ENCODE measurements at places on chromosomes 5 and 9.
A peak's percentile ranks its signal among the peaks of the same experiment; 100 is the strongest.

DNA sequence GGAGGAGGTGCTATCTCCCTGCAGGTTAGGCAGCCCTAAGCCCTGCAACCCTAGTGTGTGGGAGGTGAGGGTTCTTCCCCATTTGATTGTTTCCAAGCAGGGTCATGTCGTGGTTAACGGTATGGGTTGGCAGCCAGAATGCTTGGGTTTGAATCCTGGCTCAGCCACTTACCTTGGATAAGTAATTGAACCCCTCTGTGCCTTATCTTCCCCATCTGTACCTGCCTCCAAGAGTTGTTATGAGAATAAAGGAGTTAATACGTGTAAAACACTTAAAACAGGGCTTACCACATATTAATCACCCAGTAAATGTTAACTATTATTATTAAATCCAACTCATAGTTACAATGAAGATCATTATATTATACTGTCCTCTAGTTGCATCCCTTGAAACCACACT, 52.2 kb upstream of the SPATA31E1 start:
- no peak for DNase-seq

- DNase-seq: no peak
Observed at GRCh38 chr5:378301-378891, 56.9 kb downstream of the AHRR start.

GRCh38 chr5:177489119-177489716, 8.2 kb downstream of the PDLIM7 start:
- no peak for DNase-seq

DNA sequence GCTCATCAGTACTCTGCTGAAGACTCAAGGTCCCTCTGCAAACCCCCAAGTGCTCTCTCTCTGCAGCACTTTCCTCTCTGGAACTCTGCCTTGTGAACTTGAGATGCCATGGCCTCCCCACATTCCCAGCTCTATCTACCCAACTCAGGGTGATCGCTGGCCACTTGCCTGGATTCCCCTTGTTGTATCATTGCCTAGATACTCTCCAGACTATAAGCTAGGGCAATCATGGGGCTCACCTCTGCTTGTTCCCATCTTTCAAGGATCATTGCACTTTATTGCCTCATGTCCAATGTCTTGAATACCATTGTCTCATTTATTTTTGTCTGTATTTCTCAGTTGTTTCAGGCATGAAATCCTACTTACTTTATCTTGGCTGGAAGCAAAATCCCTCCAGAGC, 144.1 kb downstream of the PLPPR1 start:
- no peak for DNase-seq

- no peak for DNase-seq
Observed at GRCh38 chr9:137294681-137295237, 7.3 kb downstream of the NRARP start.

DNA sequence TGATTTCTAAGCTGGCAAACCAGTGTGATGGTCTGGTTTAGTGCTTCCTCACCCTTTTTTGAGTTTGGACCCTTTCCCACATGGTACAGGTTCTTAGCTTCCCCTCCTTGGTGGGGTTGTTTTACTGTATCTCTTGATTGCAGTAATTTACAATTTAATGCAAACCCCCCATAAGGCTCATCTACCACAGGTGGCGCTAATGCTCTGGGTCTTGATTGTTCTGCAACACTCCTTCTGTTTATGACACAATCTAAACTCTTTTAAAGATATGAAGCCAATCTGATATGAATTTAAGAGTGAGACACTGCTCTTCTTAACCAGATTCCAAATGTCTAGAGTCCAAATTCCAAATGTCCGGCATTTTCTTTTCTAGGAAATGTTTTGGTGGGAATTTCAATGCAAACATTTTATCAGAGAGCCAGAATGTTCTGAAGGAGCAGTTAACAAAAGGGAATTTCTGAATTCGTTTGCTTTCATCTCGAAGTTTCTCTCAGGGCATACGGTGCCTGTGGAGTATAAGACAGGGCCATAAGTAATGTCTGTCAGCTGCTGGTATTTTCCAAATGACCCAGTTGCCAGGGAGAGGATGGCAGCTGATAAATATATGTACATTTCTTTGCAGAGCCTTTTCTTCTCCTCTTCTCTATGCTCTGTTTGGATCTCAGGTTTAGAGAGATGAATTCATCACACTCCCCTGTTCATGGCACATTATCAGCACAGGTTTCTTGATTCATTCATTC, 246.8 kb downstream of the ARHGAP26 start:
- peak; percentile 58 for DNase-seq

GRCh38 chr5:157571357-157571827, 4.2 kb downstream of the ADAM19 start:
- peak; percentile 32 for DNase-seq

- no peak for DNase-seq
Observed at GRCh38 chr5:98454904-98455303, 318.6 kb upstream of the RGMB start.

GRCh38 chr9:136470356-136470755, 12.5 kb downstream of the SEC16A start:
- no peak for DNase-seq

- DNase-seq: no peak
Observed at GRCh38 chr9:109281518-109281917, 39.3 kb downstream of the EPB41L4B start.

DNA sequence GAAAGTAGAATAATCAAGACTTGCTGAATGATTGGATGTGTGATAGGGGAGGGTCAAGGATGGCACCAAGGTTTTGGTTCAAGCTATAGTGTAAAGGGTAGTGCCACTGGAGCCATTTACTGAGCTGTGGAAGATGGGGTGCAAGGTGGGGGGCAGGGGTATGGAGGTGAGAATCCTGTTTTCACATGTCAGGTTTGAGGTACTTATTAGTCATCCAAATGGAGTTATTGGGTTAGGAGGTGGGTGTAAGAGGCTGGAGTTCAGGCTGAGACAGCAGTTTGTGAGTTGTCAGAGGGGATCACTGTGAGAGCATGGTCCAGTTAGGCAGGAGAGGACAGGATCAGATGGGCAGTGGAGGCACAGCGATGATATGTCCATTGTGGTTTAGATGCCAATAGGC, 8.9 kb downstream of the PCBD2 start:
- DNase-seq: no peak

- DNase-seq: no peak
Observed at GRCh38 chr9:136290508-136291000, 13.3 kb downstream of the CCDC187 start.

DNA sequence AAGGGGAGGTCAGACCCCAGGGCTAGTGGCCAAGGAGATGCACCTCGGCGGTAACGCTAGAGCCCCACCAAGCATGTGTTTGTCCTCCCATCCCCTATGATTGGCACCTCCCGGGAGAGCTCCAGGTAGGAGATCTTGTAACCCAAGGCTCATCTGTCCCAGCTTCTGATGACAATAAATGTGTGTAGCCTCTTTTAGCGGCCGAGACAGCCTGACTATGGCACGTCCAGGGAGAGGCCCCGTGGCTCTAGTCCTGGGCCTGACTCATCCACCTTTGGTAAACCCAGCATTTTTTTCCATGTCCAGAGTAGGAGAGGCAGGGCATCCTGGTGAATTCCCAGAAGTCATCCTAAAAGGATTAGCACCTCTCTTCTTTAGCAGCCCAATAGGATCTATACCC, 39.2 kb downstream of the IRF1 start:
- no peak for DNase-seq

GRCh38 chr9:132876849-132877248, 1.2 kb downstream of the AK8 start:
- DNase-seq: no peak

GRCh38 chr5:169410996-169411783, 110.3 kb upstream of the SLIT3 start:
- no peak for DNase-seq

GRCh38 chr5:43627028-43627427, 24.0 kb downstream of the NNT start:
- no peak for DNase-seq

DNA sequence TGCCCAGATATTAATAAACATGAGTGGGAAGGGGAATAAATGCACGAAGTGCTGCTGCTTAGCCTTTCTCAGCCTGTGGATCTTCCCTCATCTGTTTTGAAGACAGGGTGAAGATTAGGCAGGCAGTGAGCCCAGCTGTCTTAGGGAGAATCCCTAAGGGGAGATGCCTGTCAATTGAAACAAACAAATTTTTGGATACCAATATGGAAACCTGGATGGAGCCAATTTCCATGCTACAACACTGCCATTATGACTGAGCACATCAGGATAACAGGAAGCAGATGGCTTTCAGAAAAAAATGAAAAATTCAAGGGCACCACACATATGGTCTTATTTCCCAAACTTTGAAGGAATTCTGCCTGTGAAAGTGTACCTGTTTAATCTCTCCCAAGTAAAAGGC, 80.3 kb downstream of the HMHB1 start:
- DNase-seq: no peak

GRCh38 chr9:107131108-107131799, 151.8 kb upstream of the RAD23B start:
- no peak for DNase-seq

DNA sequence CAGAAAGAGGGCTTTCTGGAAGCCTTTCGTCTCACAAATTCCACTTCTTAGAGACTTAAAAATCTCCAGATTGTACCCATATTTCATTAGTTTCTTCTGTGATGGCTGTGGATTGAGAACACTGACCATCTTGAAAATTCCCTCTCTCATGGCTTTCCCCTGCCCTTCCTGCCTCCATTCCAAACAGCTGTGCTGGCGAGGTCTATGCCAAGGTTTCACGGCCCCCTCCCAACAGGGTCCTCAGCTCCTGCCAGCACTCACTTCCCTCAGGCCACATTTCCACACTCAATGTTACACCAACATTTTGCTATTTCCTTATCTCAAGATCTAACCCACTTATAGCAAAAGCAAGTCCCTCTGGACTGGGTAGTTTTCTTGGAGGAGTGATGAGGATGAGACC, 40.3 kb upstream of the EQTN start:
- DNase-seq: no peak

DNA sequence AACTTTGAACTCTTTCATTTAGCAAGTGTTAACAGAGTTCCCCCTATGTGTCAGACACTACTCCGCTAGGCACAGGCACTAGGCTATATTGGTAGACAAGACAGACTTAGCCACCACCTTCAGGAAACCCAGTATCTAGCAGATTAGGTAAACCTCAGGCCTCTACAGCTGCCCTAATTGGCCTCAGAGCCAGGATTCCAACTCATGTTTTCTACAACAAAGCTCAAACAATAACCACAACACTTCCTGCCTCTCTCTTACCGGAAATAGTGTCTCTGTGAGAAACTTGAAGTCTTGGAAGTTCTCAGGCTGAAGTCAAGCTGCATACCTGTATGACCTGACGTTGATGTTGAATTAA, 116.6 kb upstream of the SLC44A1 start:
- peak; percentile 83 for DNase-seq

DNA sequence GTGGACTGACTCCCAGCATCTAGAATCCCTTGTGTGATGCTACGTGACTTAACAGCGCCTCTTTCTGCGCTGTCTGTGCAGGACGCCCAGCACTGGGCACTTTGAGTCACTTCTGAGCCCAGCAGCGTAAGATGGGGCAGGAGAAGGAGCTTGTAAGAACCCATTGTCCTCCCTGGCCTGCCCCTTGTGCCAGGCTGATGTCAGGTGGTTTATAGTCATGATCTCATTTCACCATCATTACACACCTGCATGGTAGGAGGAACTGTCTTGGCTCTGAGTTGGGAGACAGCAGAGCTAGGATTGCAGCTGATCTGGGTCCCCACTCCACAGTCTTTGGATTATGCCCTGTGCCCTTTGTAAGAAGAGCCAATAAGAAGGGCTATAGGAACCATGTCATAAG, 12.2 kb downstream of the ERGIC1 start:
- no peak for DNase-seq

Measured in CD4-positive, alpha-beta T cell treated with Interleukin-12 subunit alpha and Interleukin-12 subunit beta, for 1 hour (primary cell).